ENCODE measurements at places on chromosomes 4 and X.

DNA sequence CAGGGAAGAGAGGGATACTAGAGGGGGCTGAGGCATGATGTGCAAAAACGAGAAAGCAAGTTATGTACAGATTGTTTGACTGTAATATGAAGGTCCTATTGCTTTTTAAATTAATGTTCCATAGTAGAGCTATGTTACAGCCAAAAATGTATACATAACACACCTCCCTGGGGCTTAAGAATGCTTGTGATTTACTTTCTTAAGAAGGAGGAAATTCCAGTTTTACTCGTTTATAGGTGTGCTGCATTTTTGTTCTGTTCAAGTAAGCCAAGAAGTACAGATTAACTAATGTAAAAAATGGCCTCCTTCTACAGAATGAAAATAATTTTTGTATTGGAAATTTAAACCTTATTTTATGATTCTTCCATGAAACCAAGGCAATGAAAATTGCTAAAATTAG lies 614.4 kb upstream of the NR3C2 start:
- DNase-seq: no peak

DNA sequence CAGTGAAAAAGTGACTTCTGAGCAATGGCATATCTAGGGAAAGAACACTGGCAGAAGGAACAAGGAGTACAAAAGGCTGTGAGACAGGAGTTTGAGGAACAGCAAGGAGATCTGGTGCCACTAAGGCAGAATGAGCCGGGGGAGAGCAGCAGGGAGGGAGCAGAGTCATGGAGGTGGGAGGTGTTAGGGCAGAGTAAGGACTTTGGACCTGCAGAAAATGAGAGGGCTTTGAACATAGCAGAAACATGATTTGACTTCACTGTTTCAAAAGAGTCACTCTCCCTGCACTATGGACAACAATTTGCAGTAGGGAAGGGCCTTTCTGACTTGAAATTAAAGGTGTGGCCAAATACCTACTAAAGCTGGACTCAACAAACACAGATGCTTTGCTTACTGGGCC lies 356.2 kb downstream of the ADGRL3 start:
- DNase-seq: no peak

- no peak for DNase-seq
These were observed 32.7 kb upstream of the CASK start for GRCh38 chrX:41956027-41956426.

GRCh38 chr4:121951521-121952110 lies at the start of gene TRPC3:
Gene TRPC3, minus strand, starts transcription at chr4:121952060. Its CDS starts 380 bp downstream, at chr4:121951680.
- DNase-seq: no peak

DNA sequence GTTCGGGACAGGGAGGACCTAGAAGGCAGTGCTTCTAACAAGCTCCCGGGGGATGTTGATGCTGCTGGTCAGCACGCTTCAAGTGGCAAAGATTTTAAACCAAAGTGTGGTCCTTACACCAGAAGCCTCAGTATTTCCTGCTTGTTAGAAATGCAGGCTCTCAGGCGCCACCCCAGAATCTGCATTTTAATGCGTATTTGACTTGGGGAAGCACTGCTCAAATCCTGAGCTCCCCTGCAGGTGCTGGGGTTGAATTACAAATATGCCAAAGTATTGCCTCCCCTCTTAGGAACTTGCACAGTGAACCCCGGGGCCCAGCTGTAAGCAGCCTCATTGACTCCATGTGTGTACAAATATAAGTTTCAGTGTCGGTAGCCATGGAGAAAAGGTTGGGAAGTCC lies 70.8 kb upstream of the RAI2 start:
- DNase-seq: no peak

DNA sequence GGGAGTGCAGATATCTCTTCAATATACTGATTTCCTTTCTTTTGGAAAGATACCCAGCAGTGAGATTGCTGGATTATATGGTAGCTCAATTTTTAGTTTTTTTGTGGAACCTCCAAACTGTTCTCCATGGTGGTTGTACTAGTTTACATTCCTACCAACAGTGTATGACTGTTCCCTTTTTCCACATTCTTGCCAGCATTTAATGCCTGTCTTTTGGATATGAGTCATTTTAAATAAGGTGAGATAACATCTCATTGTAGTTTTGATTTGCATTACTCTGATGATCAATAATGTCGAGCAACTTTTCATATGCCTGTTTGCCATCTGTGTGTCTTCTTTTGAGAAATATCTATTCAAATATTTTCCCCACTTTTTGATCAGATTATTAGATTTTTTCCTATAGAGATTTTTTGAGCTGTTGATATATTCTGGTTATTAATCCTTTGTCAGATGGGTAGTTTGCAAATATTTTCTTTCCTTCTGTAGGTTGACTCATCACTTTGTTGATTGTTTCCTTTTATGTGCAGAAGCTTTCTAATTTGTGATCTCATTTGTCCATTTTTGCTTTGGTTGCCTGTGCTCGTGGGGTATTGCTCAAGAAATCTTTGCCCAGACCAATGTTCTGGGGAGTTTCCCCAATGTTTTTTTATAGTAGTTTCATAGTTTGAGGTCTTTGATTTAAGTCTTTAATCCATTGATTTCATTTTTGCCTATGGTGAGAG lies 552.7 kb downstream of the ZNF674 start:
- DNase-seq: no peak

GRCh38 chrX:7021991-7022390 lies 125.5 kb upstream of the STS start:
- no peak for DNase-seq

GRCh38 chrX:97494756-97495372 lies 611.2 kb downstream of the RPA4 start:
- DNase-seq: no peak

DNA sequence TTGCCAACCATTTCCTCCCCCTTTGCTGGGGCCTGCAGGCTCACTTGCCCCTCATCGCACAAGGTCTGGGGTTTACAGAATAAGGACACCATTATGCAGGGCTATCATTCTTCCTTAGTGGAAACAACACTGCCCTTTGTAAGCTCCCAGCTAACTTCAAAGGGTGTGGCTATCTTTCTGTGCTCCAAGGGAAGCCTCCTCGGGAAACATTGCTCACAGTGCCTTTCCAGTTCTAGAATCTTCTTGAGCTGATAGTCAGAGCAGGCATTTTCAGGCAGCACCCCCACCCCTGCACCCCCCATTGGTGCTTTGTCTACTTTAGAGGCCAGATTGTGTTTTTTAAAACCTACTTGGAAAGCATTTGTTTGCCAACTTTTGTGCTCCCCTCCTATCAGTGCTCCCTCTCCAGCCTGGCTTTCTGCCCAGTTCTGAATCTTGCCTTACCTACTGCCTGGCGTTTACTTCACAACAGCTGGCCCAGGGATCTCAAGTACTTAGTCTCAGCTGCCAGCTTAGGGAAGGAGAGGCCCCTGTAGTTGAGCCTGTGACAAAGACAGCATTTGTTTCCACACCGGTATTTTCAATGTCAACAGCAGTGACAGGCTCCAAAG lies 53.5 kb downstream of the PLAC1 start:
- DNase-seq: no peak

DNA sequence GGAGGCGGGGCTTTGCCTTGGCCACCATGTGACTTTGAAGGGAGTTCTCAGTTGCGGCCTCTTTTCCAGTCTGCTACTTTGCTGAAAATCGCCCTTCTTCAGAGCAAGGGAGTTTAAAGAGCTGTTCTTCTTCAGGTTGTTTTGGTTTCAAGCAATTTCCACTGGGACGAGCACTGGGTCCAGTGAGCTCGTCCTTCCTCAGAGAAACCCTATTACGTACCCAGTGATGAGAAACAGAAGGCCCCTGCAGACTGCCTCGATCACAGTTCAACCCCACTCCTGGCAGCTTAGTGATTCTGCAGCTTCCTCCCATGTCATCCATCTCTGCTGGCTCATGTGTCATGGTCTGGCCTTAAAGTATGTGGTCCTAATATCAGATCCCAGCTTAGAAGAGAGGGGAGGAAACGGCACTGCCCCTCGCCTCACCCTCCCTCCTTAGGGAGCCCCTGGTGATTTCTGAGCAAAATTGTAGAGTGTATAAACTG lies 7.8 kb upstream of the FAM149A start:
- no peak for DNase-seq

- DNase-seq: no peak
These were observed 6.3 kb upstream of the DCHS2 start for GRCh38 chr4:154497889-154498288.

- DNase-seq: no peak
These were observed 383.5 kb upstream of the INTU start for GRCh38 chr4:127249066-127249766.

GRCh38 chr4:167724941-167725340 lies 367.4 kb upstream of the ANXA10 start:
- DNase-seq: no peak

- no peak for DNase-seq
These were observed 25.4 kb upstream of the VSIG1 start for GRCh38 chrX:108019382-108019875.

DNA sequence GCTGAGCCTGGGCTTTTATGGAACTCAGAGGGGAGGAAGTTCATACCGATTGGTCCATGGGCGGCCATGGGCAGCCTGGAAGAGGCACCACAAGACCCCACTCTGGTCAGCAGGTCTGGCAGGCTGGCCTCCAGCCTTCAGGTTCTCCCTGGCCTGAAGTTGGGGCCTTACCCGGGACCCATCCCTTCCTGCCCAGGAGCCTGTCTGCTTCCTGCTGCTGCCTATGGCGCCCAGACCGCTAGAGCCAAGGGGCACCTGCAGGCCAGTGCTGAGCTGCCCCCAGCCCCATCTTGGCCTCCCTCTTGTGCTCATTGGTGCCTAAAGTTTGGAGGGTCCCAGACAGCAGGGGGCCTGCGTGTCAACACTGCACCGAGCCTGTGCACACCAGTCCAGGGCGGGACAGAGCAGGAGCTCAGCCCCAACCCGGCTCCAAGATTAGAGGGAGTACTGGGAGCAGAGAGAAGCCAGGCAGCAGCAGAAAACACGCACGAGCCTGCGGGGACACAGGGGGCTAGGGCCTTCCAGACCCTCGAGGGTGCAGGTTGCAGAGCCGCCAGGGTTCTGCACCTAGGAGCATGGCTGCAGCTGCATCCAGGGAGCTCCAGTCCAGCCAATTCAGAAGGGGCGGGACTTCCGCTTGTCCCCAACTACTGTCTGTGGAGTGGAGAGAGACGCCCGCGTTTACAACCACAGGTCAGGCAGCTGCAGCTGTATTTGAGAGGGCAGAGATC lies 30.7 kb upstream of the ZNF280C start:
- no peak for DNase-seq

DNA sequence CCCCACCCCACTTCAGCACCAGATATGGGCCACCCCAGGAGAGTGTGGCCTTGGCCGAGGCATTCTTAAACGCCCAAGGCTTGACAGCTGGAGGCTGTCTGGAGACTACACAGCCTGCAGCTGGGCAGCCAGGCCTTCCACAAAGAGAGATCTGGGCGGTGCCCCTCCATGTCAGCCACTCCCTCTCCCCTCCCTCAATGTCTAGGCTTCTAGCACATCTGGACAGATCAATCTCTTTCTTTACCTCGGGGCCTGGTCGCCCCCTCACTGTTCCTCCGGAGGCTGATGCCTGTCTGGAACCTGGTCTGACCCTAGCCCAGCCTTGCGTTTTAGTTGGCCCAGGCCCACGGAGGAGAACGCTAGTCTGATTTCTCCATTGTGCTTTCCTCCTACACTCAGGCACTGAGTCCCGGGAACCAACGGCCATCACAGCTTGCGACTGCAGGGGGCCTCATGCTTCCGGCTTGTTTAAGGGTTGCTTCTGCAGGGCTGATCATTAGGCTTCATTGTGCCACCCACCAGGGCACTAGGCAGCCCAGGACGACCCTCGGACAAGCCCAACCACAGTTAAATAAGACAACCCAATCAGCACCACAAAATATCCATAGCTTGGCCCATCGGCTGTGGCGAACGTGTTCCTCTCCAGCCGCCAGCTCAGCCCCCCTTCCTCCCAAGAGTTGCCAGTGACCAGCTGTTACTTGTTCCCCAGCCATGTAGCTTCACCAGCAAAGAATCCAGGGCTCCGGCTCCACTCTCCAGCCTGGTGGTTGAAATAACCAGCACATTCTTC lies 200.6 kb downstream of the BCOR start:
- DNase-seq: no peak

DNA sequence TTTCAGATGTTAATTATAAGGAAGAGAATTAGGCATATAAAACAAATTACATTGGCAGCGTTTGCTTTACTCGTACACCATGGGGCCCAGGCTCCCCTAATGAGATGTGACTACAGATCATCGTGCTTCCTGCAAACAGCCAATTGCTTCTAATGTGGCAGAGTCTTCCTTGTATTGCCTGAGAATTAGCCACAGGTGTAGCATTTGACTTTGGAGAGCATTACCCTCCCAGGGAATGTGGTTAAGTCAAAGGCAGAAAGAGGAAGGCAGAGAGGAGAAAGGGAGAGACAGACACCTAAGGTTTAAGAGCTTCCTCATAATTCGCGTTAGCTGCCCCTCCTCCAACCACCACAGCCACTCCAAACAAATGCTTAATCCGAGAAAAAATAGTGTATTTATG lies 97.0 kb downstream of the MID1IP1 start:
- DNase-seq: no peak

DNA sequence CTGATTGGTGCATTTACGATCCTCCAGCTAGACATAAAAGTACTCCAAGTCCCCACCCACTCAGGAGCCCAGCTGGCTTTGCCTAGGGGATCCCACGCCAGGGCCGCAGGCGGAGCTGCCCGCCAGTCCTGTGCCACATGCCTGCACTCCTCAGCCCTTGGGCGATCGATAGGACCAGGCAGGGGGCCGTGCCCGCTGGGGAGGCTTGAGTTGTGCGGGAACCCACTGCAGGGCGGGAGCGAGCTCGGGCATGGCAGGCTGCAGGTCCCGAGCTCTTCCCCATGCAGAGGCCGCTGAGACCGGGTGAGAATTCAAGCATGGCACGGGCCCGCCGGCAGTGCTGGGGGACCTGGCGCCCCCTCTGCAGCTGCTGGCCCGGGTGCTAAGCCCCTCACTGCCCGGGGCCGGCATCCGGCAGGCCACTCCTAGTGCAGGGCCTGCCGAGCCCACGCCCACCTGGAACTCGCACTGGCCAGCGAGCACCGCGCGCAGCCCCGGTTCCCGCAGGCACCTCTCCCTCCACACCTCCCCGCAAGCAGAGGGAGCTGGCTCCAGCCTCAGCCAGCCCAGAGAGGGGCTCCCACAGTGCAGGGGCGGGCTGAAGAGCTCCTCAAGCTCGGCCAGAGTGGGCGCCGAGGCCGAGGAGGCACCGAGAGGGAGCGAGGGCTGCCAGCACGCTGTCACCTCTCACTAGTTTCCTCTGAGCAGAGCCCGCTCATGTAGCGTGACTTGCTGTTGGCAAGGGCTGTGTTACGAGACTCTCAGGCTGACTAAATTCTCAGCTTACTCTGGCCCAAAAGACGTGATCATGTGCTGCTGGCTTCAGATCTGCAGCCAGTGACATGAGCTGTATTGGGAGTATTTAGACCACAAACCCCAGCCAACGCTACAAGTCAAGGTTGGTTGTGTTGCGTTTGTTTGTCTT lies 87.5 kb downstream of the TRAPPC11 start:
- DNase-seq: no peak

- DNase-seq: no peak
These were observed 1.6 kb downstream of the ZCCHC12 start for GRCh38 chrX:118825227-118825626.

- no peak for DNase-seq
These were observed 38.7 kb downstream of the RAI2 start for GRCh38 chrX:17822351-17822750.

DNA sequence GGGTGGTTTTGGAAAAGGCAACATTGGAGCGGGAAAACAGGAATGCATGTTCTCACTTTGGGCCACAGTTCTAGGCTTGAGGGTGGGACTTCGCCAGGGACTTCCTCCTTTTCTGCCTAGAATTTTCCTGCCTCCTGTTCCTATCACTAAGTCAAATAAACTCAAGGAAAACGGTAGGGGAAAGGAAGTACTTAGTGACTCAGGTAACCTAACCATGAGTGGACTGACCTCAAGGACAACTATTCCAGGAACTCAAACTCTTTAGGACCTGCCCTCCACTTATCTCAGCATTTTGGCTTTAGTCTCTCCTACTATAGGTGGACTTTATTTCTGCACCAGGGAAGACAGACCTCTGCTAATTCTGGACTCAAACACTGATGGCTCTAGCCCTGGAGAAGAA lies 281.7 kb downstream of the ZNF674 start:
- no peak for DNase-seq

Measured in substantia nigra (tissue), 51 donors.